ENCODE measurements at places on chromosomes 16 and 17.

GRCh38 chr17:19911033-19911432, 43.3 kb upstream of the ULK2 start:
- no peak for DNase-seq

DNA sequence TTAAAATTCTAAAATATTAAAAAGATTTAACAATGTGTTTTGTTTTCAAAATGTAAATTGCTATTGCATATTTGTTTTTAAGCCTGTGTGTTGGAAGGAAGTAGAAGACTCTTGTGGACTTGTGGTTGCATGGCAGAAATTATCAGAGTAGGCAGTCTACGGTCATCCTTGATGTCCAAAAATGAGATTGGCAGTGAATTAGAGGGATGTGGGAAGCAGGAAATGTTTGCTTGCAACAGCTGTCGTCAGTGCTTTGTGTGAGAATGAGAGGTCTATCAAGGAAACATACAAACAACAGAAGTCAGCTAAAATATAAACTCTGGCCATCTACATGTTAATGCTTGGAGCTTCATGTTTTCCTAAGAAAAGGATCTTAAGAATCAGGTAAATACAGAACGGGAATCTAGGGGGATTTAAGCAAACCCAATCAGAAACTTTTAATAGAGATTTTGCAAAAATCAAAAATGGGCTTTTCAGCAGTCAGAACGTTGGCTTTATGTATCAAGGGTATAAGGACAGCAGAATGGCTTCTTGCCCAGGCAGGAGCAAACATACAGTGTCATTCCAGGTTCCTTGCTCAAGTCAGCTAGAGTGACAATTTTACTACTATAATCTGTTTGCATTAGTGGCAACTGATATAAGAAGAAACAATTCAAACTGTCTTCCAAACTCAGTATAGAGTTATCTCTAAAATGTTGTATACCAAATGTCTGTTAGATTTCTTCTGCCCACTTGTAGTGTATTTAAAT, 196.7 kb downstream of the CYB561 start:
- DNase-seq, result no peak

- DNase-seq, result no peak
Observed at GRCh38 chr16:88999457-89000206, 22.6 kb upstream of the CBFA2T3 start.

DNA sequence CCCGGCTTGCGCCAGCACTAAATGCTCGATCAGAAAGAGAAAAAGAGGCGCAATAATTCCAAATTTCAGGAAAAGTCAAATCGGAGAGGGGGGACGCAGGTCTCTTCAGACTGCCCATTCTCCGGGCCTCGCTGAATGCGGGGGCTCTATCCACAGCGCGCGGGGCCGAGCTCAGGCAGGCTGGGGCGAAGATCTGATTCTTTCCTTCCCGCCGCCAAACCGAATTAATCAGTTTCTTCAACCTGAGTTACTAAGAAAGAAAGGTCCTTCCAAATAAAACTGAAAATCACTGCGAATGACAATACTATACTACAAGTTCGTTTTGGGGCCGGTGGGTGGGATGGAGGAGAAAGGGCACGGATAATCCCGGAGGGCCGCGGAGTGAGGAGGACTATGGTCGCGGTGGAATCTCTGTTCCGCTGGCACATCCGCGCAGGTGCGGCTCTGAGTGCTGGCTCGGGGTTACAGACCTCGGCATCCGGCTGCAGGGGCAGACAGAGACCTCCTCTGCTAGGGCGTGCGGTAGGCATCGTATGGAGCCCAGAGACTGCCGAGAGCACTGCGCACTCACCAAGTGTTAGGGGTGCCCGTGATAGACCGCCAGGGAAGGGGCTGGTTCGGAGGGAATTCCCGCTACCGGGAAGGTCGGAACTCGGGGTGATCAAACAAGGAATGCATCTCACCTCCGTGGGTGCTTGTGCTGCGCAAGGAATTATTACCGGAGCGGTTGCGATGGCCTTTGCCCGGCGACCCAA, 4.0 kb upstream of the DLX4 start:
- DNase-seq, result no peak

- no peak for DNase-seq
Observed at GRCh38 chr17:1629504-1630310, 1.1 kb upstream of the SLC43A2 start.

DNA sequence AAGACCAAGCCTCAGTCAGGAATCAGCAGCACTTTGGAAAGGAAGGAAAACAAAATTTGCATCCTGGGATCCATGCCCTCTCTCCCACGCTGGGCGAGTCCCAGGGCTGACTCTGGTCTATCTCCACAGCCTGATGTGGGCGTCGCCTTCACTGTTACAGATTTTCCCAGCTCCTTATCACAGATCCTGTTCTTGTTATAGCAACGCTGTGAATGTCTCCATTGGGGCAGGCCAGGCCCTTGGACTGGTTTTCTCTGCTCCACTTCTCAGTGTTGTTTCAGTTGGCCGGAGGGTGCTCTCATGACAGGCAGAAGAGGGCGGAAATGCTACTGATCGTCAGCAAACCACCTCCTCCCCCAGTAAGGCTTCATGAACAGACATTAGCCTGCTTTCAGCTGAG, 127.9 kb upstream of the CDH11 start:
- DNase-seq, result no peak

- DNase-seq, result no peak
Observed at GRCh38 chr16:16828913-16829398, 450.0 kb downstream of the NPIPA7 start.

- DNase-seq, result peak; percentile 56
Observed at GRCh38 chr17:4721203-4722135, 9.8 kb upstream of the MED11 start.

DNA sequence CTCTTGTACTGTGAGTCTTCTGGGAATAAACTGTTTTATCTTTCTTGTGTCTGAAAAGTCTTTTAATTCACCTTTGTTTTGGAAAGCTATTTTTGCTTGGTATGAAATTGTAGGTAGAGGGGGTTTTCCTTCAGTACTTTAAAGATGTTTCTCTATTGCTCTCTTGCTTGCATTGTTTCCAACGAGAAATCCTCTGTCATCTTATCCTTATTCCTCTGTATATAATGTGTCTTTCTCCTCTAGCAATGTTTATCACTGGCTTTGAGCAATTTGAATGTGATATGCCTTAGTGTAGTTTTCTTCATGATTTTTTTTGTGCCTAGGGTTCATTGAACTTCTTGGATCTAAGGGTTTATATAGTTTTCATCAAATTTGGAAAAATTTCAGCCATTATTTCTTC, 96.3 kb downstream of the CDK5R1 start:
- no peak for DNase-seq

Measured in GF-D8 (cell line).